ENCODE measurements at places on chromosomes 16 and 17.

GRCh38 chr17:41254861-41255260, 323 bp upstream of the KRTAP9-9 start:
- DNase-seq: no peak

DNA sequence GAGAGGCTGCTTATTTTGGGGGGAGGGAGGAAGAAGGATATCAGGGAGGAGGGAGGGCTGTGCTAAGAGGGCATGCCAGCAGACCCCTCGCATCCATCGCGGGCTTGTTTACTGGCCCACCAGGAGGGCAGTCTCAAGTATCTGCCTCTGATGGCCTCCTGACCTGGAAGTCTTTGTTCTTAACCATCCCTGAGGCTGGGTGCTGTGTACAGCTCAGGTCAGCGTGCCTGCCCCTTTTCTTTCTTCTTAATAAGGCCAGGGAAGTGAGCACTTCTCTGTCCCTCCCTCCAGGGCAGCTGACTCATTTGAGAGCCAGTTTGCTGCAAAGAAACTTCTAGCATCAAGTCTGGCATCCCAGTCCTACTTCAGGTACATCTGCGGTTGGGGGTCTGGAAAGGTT, 157.0 kb downstream of the CCDC182 start:
- DNase-seq: no peak

GRCh38 chr17:57554826-57555635, 190.1 kb downstream of the CCDC182 start:
- no peak for DNase-seq

DNA sequence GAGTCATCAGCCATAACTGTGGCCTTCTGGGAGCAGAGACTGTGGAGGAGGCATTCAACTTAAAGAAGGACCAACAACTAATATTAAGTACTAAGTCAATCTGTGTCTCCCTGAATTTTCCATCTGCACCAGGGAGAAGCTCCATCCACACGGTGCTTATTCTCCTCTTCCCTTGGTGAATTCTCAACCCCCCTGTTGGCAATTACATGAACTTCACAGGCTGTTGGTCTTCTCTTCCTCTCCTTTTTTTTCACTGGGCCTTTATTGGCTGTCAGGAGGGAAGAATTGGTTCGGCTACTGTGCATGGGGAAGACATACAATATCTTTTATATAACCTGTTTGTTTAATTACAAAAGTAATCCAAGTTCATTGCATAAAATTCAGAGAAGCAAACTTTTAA, 152.8 kb upstream of the IRX6 start:
- DNase-seq: no peak

DNA sequence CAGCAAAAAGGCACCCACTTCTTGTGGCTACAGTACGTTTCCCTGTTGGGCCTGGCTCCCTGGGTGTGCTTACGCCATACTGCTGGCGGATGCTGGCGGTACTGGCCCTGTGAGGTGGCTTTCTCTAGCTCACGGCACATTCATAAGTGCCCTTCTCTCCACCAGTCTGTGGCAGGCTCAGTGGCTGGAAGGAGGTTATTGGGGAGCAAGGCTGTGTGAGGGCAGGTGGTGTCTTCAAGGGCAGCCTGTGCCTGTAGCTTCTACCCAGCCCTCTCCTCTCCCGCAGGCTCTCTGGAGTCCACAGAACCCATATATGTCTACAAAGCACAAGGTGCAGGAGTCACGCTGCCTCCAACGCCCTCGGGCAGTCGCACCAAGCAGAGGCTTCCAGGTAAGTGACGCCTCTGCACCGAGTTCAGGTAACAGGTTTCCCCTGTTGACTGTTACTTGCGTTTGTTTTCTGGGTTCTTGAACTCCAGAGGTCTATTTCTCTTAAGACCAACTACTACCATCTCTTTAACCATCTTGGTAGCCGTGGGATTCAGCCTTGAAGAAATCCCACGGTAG, 20.6 kb downstream of the NTAN1 start:
- no peak for DNase-seq

GRCh38 chr17:77456951-77457548, 316.3 kb downstream of the SEC14L1 start:
- DNase-seq: peak; percentile 61

DNA sequence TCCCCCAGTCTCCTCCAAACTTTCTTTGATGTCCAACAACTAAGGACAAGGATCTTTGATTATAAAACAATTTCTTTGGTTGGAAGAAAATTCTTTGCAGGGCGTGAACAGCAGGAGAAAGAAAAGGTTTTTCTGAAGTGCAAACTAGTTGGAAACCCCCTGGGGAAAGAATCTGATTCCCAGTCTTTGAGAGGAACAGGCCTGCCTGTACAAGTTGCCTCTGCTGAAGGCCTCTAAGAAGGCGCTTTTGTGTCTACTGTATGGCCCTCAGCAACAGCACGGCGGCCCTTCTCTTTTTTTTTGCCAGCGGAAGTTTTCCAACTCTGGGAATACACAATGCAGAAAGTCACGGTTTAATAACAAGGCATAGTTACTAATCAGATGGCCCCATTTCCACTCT, 14.0 kb downstream of the RNF43 start:
- DNase-seq: no peak

DNA sequence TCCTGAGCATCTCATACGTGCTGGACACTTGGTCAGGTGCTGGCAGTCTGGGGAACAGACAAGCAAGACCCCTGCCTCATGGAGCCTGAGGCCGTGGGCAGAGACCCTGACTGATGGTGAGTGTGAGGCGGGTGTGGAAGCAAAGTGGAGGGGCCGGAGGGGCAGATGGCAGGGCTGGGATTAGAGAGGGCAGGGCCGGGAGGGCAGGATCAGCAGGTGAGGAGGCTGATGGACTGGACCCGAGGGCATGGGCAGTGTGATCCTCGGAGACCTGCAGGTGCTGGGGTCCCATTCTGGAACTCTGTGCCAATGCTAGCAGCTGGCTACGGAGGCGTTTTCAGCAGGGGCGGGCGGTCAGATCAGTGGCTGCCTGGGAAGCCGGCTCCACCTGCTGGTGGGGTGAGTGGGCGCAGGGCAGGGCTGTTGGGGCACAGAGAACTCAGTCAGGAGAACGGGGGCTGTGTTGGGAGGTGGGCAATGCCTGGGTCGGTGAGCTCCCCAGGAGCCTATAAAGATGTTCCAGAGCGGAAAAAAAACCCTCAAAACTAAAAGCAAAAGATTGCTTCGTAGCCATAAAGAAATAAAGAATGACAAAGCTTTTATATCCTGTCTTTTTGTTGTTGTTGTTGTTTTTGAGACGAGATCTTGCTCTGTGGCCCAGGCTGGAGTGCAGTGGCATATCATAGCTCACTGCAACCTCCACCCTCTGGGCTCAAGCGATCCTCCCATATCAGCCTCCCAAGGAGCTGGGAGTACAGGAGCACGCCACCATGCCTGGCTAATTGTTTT, 8.9 kb upstream of the C16orf74 start:
- peak; percentile 65 for DNase-seq

DNA sequence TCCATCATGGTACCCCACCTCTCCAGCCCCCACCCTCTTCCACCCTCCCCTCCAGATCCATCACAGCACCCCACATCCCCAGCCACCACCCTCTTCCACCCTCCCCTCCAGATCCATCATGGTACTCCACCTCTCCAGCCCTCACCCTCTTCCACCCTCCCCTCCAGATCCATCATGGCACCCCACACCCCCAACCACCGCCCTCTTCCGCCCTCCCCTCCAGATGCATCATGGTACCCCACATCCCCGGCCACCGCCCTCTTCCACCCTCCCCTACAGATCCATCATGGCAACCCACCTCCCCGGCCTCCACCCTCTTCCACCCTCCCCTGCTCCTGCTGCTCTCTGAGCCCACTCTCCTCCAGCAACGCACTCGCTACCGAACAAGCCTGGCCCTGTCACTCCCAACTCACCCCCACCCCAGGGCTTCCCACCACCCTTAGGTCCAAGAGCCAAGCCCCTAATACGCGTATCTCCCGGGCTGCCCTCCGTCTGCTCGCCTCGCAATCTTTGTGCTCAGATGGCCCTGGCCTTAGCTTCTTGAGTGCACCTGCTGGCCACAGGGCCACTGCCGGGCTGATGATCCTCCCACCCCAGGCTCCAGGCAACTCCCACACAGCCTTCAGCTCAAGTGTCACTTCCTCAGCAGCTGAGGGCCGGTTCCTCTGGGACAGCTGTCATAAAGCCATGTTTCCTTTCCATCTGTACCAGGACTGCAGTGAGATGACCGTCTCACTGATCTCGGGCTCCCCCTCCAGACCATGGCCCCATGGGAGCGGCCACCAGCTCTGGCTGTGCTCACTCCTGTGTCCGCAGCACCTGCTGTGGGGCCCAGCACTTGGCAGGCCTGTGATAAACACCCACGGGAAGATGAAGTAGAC, 25.5 kb downstream of the KDM8 start:
- no peak for DNase-seq

Data from stimulated activated naive CD8-positive, alpha-beta T cell treated with anti-CD3 and anti-CD28 coated beads, Interleukin-15, Interleukin-2, amounts not matched to agents 100 U/mL and 50 U/mL, for 24 hours (primary cell).